ENCODE measurements at places on chromosomes 7 and 10. TPM values are rescaled to one million over a fixed set of nuclear protein-coding genes. Genes with fewer than 3 reads are reported as not detected.

- DNase-seq = no peak
Observed at GRCh38 chr7:122616951-122617350, 82.0 kb downstream of the RNF133 start.

GRCh38 chr7:47669178-47669891, 87.4 kb upstream of the TNS3 start:
- no peak for DNase-seq

DNA sequence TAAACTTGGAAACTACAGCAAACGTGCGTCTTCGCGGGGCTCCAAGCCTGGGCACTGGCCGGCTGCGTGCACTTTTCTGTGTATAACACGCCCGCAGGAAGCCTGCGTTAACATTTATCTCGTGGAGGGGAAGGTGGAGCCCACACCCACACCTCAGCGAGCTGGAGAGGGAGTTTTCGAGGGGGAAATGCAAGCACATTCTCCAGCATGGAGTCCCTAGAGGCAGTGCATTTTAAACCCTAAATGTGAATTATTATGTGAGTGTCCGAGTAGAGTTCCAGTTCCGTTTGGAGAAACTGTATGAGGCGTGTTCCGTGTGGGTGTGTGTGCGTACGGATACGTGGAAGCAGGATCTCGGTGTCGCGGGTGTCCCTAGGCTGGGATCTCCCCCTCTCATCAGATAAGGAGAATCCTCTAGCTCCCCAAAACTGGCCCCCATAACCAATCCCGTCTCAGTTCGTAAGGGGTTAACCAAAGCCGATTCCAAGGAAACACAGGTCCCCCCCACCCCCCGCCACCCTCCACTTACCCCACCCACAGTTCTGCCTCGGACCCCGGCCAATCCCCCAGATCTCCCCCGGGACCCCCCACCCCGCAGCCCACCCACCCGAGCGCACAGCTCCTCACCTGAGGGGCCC, 403 bp downstream of the CDK6 start:
- DNase-seq = no peak

GRCh38 chr7:5586279-5586962, 162.8 kb upstream of the TNRC18 start:
- DNase-seq = no peak

- peak; percentile 42 for DNase-seq
Observed at GRCh38 chr7:35257251-35258124, 3.6 kb upstream of the TBX20 start.

- no peak for DNase-seq
Observed at GRCh38 chr7:120714945-120715344, 143.0 kb downstream of the TSPAN12 start.

DNA sequence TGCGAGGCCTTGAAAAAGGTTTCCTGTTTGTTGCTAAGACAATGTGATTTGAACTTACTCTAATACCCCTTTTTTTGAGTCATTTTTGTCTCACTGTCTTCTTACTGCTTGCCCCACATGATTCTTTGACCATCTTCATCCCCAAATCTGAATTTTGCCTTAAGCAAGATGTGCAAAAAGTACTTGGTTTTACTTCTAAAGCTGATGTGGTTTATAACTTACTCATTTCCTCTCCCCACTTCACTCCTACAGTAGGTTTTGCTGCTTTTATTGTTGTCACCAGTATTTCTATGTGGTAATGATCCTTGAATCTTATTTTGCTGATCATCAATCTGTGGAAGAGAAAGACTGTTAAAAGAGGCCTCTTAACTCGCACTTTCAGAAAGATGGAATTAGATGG, 396.4 kb downstream of the SDK1 start:
- no peak for DNase-seq

DNA sequence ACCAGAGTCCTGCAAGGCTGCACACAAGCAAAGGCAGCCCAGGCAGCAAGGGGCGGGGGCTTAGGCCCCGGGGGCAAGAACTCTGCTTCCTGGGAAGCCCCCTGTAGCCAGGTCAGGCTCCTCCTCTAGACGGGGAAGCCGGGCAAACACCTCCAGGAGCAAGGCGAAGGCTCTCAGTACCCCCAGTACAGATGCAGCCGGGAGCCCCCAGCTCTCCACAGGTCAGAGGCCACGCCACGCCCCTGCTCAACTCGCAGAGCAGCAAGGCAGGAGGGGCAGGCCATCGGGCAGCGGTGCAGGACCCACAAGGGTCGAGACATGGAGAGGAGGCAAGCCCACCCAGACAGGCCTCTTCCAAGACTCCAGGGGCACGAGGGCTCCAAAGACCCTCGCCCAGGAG, 108.8 kb downstream of the MAD1L1 start:
- DNase-seq = no peak

DNA sequence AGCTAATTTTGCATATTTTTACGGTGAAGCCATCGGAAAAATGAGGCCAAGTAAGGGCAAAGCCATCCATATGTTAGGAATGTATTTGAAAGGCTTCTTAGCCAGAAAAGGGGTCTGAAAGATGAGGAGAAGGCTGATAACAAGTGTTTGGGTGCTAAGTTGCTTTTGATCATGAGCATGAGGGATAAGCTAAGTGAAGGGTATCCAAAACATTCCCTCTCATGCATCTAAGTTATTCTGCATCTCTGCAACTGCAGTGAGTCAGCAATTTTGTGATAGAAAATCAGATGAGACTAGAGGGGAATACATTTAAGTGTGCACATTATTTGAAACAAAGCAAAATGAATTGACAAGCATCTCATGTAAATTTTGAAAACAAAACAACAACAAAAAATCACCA, 282.8 kb downstream of the GPR158 start:
- DNase-seq = no peak

GRCh38 chr7:127413962-127414361, 21.5 kb upstream of the ZNF800 start:
- DNase-seq = no peak

- no peak for DNase-seq
Observed at GRCh38 chr7:47817917-47818316, 130.3 kb downstream of the PKD1L1 start.

GRCh38 chr10:130434446-130435385, 298.5 kb downstream of the GLRX3 start:
- DNase-seq = no peak

DNA sequence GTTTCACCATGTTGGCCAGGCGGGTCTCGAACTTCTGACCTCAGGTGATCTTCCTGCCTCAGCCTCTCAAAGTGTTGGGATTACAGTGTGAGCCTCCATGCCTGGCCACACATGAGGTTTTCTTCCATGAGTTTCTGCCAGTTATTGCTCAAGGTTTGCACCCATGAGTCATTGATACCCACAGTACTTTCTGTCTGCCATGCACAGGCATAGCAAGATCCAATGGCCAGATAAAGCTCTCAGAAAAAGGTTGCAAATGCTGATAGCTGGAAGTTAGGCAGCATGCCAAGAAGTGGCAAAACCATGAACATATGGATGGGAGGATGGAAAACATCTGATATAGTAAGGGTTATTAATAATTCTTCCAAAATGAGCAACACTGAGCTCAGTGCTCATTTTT, 298.7 kb upstream of the NRG3 start:
- no peak for DNase-seq

DNA sequence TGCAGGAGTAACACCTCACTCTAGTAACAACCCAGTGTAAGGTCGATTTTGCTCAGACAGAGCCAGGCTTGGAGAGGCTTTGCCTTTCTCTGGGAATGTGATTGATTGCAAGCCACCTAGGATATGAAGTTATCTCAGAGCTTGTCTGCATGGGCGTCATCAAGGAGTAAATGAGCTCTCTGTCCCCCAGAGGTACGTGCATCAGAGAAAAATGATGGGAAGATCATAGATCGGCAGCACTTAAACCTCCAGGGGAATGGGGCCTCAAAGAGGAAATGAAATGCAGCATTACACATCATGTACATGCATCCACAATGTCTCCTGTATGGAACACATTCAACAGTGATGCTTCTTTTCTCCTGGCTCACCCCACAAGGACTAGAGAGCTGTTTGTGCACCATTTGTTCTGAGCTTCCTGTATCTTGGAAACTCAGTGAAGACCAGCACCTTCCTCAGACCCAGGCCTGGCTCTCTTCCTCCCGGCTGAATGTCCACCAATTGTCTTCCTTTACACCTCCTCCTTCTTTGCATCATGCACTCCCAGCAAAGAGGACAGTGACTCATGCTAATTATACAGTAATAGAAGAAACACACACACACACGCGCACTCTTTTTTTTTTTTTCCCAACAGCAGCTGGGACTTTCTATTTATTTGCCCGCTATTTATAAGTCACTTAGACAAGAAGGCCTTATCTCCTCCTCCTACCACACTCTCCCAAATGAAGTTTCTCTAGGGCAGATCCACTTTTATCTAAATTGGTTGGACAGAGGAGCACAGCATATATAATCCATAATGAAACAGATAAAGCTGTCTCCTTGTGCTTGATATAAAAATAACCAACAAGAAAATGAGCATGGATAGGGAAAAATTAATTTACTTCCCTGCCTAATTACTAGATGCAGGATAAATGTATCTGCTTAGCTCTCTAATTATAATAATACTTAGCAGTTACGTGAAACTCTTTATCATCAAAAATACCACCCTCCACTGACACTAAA, 990.7 kb downstream of the CCSER2 start:
- no peak for DNase-seq

- no peak for DNase-seq
Observed at GRCh38 chr10:108132303-108132702, 967.8 kb upstream of the SORCS1 start.

GRCh38 chr7:1357601-1358271, 101.5 kb downstream of the MICALL2 start:
- no peak for DNase-seq

- DNase-seq = peak; percentile 69
Observed at GRCh38 chr10:7301006-7301778, 109.6 kb downstream of the SFMBT2 start.

DNA sequence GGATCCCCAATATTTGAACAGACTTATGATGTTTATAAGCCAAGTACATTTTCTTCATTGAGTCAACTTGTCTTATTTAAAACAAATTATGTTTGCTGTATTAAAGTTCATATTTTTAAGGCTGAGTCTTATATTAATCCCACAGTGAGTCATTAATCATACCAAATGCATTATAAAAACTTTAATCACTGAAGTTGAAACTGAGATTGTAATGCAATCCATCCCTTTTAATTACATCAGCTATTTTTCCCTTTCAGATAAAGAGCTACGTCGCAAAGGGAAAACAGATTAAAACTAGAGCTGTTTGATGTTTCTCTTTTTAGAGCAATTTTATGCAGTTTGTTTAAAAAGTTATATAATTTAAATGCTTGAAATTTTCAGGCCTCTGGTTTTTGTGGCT, 183.0 kb downstream of the ARID5B start:
- no peak for DNase-seq

DNA sequence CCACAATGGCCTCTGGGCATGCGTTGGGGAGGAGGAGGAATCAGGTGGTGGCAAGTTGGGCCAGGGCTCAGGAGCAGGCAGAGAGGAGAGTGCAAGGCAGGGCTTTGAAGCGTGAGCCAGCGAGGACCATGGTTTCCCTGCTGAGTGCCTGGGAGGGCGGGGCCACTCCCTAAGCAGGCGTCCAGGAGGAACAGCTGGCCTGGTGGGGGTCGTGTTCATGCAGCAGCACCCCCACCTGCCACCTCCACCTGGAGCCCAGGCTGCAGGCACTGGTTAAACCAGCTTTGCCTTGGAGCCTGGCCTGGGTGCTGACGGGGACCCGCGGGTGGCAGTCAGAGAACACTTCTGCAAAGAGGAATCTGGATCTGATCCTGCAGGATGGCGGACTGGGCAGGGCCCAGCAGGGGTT, 24.2 kb upstream of the AQP1 start:
- no peak for DNase-seq

DNA sequence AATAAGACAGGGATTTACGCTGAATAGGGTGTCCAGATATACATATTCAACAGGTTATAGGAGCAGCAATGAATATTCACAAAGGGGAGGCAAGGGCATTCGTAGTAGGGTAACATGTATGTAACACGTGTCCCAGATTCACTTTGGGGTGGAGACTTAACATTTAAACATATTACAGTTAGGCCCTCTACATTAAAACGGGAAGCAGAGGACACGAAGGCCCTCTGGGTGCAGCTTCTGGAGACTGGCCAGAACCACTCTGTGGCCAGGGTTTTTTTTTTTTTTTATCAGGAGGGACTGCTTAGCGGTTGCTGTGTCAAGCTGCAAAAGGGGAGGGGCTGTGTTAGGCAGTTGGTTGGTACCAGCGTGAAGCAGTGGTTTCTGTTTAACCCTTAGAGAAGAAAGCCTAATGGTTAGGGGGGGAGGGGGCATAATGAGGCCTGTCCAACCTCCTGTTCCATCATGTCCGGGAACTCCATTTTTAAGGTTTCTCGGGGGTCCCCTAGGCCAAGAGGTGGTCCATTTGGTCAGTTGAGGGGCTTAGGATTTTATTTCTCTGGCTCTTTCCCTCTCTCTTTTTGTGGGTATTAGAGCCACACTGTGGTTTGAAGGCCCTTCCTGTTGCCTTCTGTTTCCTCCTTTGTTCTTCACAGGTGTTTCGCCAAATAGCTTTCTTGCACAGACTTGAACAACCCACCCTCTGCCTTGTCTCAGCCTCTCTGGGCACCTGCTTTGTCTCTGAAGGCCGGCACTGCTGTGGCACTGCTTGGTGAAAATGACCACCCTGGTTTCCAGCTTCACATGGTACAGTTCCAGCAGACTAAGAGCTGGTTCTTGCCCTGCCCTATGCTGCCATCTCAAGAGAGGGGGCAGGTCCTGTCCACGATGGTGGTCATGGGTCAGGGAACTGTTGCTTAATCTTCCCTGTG, 26.4 kb downstream of the PRF1 start:
- no peak for DNase-seq

DNA sequence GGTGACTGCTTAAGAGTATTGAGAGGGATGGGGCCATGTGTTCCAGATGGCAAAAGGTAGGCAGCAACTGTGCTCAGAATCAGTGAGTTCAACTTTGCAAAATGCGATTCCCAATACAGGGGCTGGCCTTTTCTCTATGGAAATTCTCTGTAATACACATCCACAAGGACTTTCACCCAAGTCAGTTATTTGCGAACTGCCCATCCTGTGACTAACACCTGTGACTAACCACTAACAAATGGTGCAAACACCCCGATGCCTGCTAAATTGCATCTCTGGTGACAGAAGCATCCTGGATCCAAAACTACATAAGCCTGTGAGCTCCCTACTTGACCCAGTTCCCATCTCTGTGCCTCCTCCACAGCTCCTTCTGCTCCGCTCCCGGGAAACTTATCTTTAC, 9.0 kb upstream of the CUZD1 start:
- DNase-seq = no peak

Gene DNAJC12
- total RNA-seq = 1.5 TPM

Gene ZNF107
- 14.7 TPM for total RNA-seq

Gene CCNJ
- total RNA-seq = 25.7 TPM

Gene TMEM225B
- 0.78 TPM for total RNA-seq
